ENCODE measurements at places on chromosomes 6 and 20.

DNA sequence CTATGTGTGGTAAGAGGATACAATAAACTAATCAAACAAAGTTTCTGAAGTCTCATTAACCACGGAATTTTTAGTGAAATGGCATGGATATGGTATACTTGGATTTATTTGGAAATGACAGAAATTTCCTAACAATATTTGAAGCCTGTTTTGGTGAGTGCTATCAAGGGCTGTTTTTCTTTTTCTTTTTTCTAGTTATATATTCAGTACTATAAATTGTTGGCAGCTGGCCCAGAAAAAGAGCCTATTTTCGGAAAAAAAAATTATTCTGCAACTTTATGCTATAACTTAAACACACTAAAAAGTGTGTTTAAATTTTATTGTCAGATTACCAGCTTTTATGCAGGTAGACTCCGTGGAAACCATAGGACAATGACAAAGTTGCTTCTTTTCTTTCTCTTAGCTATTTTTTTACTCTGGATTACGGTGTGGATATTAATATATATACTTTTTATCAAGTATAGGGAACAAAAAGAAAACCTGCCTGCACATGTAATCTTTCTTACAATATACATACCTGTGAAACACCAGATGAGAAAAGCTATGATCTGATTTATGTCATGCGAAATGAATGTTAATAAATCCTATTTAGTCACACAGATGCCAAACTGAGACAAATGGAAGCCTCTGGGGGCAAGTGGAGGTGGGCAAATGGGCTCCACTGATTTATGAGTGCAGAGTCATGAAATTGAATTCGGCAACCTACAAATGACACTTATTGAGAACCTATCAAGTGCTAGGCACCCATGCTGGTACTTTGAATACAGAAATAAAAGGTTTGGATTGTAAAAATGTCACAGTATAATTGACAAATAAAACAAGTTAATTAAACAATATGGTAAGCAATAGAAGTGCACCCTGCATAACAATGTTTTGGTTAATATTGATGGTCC is 919.5 kb upstream of the FLRT3 start:
- DNase-seq, result no peak

DNA sequence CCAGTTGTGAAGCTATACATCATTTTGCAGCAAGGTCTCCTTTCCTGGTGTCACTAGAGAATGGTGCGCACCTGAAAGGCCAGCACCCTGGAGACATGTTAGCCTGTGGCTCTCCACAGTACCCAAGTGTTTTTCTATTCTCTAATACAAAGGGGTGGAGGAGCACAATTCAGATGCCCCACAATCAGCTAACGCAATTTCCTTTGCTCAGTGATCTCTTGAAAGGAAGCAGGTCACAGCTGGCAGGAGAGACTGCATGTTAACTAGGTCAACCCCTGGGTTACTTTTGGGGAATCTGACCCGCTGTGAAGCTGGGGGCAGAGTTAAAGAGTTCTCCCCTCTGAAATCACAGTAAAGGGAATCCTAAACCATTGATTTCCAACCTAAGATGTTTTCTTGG is 92.5 kb downstream of the B3GAT2 start:
- no peak for DNase-seq

DNA sequence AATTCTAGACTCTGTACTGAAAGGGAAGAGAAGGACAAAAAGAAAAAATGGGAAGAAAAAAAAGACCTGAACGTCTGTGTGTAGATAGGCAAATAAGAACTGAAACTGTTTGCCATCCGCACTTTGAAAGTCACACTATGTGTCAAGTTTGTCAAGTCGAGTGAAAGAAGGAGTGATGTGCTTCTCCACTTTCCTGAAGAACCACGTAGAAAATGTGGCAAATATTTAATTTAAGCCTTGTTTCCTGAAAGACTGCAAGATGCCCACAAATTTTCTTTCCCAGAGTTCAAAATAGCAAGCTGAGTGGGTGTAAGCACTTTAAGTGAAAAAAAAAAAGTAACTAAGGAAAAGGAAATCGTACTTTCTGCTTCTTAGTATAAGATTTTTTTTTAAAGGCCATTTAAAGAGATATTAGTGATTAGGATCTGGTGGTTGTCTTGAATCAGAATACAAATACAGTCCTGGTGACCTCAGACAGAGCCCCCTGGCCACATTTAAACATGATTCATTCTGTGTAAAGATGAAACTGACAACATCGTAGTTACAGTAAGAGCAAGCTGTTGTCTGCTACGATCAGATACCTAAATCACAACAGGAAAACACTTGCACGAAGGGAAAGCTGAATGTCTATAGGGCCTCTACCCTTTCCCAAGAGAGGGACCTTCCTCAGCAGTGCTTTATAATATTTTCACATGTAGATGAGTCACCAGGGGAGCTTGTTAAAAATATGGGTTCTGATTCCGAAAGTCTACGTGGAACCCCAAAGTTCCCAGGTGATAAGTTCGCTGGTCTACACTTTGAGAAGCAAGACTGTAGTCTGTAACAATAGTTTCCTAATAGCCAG is 102.3 kb downstream of the HIVEP2 start:
- peak; percentile 72 for DNase-seq

DNA sequence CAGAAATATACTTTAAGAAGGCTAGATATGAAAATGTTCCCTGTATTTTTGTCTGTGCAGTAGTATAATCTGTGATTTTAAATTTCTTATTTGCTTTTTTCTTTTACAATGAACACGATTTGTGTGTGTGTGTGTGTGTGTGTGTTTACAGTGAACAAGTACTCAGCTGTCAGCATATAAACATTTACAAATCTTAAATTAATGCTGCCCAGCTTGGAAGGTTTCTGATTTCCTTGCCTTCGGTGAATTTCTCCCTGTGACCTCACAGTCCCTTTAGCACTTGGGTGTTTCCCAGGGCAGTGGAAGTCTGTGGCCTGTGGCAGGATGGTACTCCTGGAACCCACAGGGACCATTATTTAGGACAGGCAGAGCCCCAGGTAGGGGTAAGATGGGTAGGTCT is 37.6 kb downstream of the TXLNB start:
- DNase-seq, result no peak

DNA sequence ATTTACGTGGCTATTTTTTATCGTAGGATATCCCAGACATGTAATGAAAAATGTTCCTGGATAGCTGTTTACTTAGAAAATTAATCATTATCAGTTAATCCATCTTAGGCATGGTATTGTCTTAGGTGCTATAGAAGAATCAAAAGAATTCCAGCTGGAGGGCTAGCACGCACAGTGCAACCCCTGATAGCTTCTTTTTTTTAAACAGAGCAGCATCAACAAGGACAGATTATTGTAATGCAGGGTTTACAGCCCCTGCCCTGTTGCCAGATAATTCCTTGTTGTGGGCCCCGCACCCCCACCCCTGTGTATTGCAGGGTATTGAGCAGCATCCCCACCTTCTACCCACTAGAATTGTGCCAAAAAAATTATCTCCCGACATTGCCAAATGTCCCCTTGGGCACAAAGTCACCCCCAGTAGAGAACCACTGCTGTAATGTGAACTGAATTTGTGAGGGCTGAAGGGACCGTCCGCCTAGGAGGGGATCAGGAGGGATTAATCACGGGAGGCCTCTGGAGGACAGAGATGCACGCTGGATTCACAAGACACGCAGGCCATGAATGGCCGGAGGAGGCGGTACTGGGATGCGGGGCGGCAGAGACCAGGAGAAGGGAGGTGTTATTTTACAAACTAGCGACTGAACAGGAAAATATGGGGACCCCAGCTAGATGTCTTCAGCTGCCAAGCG is 174.6 kb downstream of the ZDHHC14 start:
- no peak for DNase-seq

- DNase-seq, result no peak
Observed at GRCh38 chr6:72322771-72323170, 299.1 kb upstream of the KCNQ5 start.

DNA sequence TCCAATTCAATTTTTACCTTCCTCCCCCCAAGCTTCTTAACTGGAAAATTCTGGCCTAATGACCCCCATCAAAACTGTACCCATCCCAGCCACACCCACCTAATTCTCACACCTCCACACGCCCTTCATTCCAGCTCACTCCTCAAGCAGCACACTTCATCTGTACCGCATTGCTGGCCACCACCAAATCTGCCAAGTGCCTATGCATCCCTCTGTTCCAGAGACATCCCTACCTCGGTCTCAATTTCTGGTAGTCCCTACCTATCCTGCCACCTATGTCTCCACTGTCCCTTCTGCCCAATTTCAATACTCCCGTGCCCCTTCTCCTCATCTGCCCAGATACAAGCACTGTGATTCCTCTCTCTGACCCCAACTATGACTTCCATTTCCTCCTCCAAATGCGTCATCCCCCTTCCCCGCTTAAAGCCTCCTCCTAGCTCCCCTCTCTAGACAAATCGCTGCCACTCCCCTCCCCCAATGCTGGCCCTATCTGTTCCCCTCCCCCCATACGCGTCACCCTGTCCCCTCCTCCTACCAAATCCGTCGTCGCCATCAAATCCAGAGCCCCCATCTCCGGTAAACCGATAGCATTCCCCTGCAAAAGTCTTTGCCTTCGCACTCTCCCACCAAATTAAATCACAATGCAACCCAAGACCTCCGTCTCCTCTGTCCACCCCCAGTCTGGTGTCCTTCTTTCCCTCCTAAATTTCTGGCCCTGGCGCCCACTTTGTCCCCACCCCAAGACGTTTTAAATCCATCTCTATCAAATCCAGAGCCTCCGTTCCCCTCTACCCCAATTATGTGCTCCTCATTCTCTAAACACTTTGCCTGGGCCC is 1.2 kb downstream of the MTCH1 start:
- peak; percentile 69 for DNase-seq

DNA sequence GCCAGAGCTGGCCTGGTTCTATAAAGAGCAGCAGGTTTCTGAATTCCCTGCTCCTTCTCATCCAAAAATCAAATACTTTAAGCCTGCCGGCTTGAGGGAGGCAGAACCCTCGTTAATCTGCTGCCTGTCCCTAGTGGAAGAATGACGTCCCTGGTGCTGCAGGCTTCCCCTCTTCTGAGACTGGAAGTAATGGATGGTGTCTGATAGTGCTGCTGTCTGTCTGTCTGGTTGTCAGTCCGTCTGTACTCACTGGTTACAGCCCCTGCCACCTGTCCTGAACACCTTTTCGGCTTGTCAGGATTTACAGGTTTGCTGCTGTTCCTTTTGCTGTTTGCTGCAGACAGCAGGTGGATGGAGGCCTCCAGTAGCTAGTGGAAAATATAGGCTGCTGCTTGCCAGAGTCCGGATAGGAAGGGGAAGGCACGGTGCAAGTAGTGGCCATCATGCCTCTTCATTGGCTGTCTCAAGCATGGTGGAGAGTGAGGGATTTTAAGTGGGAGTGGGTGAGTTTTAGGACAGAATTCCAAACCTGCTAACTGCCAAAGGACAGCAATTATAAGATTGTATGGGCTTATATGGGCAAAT is 2.5 kb downstream of the RIMS1 start:
- DNase-seq, result no peak

DNA sequence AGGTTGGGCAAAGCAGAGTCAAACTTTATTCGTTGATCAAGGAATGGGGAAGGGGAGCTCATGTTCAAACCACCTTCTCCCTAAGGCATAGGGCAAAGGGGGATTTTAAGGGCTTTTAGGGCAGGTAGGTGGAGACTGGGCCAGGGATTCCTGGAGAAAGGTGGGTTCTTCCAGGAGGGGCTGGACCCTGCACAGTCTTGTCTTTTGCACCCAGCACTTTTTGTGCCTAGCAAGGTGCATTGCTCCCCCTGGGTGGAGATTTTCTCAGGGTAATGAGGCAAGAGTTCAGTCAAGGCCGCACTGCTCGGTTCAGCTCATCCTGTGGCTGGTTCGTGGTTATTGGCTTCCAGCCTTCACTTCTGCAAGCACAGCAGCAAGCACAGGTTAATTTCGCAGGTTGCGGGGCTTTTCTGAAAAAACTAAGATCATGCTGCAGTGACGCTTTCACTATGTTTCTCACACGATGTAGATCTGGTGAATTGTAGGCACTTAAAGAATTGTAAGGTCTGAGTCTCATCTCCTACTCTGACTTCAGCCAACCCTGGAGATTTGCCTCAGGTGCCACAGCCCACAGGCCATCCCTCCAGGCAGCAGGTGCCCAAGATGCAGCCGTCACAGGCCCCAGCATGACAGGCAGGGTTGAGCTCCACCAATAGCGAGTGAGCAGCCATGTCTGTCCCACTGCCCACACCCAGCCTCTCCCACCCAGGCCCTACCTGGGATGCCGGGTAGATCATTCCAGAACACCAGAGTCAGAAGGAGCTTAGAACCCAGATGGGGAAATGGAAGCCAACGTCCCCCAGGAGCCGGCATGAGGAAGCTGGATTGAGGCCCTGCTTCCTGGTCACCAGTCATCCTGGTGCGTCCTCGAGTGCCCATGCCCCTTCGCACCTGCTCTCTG is 37.1 kb downstream of the SUN5 start:
- DNase-seq, result peak; percentile 77

GRCh38 chr6:140609956-140610355 is 1235.5 kb upstream of the CITED2 start:
- DNase-seq, result no peak

GRCh38 chr20:3068986-3069900 is 2.2 kb upstream of the OXT start:
- peak; percentile 58 for DNase-seq

DNA sequence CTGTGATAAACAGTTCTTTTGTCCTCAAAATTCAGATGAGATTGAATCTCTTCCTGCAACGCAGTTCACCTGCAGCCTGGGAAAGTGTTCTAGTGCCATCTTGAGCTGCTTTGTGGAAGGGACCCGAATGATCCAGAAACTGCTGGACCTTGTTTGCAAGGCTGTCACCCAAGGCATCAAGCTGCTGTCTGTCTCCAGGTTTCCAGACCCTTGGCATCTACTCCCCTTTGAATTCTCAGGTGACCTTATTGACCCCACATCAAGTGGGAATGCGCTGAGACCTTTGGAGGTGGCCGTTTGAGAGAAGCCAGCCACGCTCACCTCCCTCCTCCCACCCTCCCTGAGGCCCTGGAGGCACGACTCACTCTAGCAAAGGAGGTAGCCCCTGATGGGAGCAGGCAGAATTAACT is 112.5 kb downstream of the EDN3 start:
- no peak for DNase-seq

- no peak for DNase-seq
Observed at GRCh38 chr20:37526238-37526838, 1.3 kb downstream of the BLCAP start.

GRCh38 chr6:16681260-16681873 is 79.9 kb downstream of the ATXN1 start:
- DNase-seq, result no peak

GRCh38 chr6:51616243-51616642 is 471.2 kb downstream of the PKHD1 start:
- DNase-seq, result no peak

GRCh38 chr6:121436960-121437850 is 1.8 kb downstream of the GJA1 start:
- peak; percentile 19 for DNase-seq

GRCh38 chr6:84425971-84426705 is 198.7 kb upstream of the CEP162 start:
- no peak for DNase-seq

DNA sequence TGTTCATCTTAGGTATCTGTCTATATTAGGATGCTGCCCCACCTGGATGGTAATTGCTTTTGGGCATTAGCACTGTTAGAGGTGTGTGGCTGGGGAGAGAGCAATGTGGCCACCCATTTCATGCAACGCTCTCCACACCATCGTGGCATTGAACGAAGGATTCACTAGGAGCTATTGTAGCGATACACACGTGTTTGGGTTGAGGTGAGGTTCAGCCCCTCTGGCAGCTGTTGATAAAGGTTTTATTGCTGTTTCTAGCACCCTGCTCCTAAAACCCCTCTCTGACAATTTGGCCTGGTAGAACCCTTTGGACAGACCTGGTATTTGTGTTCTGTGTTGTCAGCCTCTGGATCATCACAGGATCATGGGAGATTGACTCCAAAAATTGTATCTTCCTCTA is 280.9 kb downstream of the PRL start:
- DNase-seq, result no peak

GRCh38 chr6:166614589-166614988 is 12.5 kb downstream of the RPS6KA2 start:
- no peak for DNase-seq

- DNase-seq, result no peak
Observed at GRCh38 chr6:147378819-147379218, 129.7 kb upstream of the SAMD5 start.

All from CD4-positive, alpha-beta T cell treated with Interleukin-6 for 4 hours (primary cell).